ENCODE measurements at places on chromosomes 5 and 9. TPM values are rescaled to one million over a fixed set of nuclear protein-coding genes. Genes with fewer than 3 reads are reported as not detected.
A peak's percentile ranks its signal among the peaks of the same experiment; 100 is the strongest.

The EIF4EBP3 gene
- 9.8 TPM for polyA plus RNA-seq

The FGFR4 gene
- 56.4 TPM for polyA plus RNA-seq

The CTNND2 gene
- polyA plus RNA-seq = 2.1 TPM

The ZNF658 gene
- polyA plus RNA-seq = 9.2 TPM

The UBTD2 gene
- polyA plus RNA-seq = 83.5 TPM

The UBAP1 gene
- polyA plus RNA-seq = 65.8 TPM

The STPG3 gene
- polyA plus RNA-seq = 1.6 TPM

The DAPK1 gene
- polyA plus RNA-seq = 66.5 TPM

DNA sequence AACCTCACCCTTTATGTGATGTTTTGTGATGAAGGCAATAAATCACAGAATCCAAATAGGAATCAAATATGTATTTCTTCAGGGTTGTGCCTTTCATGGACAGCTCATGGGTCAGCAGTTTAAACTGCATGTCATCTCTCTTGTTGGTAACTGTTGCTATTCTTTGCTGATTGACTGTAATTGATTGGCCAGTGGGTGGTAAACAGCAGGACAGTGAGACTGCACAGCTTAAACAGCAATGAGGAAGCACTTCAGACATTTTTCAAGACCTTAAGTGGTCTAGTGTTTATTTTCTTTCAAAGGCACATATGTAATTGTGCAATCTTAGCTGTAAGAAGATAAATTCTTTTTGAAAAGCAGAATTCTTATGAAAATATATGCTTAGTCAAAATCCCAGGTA, 260.5 kb downstream of the COX7C start:
- DNase-seq = no peak

GRCh38 chr5:148807851-148808250, 18.6 kb upstream of the ADRB2 start:
- no peak for DNase-seq

- peak; percentile 44 for DNase-seq
Measured at GRCh38 chr9:120619751-120620655, 40.0 kb upstream of the CDK5RAP2 start.

DNA sequence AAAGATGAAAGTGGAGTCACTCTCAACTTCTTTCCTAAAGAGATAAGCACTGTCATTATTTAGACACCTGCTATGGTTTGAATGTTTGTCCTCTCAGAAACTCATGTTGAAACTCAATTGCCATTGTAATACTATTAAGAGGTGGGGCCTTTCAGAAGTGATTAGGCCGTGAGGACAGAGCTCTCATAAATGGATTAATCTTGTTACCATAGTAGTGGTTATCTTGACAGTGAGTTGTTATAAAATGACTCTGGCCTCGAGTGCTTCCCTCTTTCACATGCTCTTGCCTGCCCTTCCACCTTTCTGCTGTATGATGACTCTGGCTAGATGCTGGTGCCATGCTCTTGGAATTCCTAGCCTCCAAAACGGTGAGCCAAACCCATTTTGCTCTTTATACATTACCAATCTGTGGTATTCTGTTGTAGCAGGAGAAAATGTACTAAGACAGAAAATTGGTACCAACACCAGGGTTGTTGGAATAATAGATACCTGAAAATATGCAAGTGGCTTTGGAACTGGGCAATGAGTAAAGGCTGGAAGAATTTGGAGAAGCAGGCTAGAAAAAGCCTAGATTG, 38.0 kb downstream of the GDA start:
- DNase-seq = no peak

GRCh38 chr9:131657940-131658339, 81.9 kb downstream of the RAPGEF1 start:
- DNase-seq = no peak

GRCh38 chr5:98727686-98728085, 45.8 kb upstream of the RGMB start:
- no peak for DNase-seq

DNA sequence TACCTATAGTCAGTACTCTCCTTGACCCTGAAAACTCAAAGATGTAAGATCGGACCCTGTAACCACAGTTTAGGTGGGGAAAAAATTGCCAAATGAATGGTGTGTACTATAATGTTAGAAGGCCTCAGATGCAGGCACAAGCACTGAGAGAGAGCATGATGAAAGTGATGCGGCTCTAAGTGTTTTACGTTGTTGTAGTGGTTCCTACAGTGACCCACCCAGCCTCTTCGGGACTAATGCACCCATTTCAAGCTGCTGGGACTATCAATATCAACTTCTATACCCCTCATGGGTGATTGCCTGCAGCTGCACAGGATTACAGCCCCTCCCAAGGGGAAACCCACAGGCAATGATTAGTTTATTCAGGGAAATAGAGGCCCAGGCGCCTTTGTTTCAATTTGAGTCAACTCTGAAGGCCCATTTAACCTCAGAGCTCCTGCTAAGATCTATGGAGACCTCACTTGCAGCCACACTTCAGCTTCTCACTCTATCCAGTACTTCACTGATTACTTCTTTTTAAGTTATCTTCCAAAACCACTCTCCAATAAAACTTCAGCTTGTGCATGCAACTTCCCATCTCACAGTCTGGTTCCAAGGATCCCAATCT, 340.7 kb downstream of the NR2F1-AS1 start:
- DNase-seq = no peak

GRCh38 chr5:133298447-133298846, 246.6 kb downstream of the HSPA4 start:
- DNase-seq = no peak

DNA sequence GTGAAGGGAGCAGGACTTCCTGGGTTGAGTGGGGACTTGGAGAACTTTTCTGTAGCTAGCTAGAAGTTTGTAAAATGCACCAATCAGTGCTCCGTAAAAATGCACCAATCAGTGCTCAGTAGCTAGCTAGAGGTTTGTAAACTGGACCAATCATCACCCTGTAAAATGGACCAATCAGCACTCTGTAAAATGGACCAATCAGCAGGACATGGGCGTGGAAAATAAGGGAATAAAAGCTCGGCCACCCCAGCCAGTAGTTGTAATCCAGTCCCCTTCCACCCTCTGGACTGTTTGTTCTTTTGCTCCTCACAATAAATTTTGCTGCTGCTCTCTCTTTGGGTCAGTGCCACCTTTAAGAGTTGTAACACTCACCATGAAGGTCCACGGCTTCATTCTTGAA, 29.5 kb downstream of the SPATA31C2 start:
- DNase-seq = no peak

- no peak for DNase-seq
Measured at GRCh38 chr5:169778622-169779596, 141.8 kb downstream of the DOCK2 start.

DNA sequence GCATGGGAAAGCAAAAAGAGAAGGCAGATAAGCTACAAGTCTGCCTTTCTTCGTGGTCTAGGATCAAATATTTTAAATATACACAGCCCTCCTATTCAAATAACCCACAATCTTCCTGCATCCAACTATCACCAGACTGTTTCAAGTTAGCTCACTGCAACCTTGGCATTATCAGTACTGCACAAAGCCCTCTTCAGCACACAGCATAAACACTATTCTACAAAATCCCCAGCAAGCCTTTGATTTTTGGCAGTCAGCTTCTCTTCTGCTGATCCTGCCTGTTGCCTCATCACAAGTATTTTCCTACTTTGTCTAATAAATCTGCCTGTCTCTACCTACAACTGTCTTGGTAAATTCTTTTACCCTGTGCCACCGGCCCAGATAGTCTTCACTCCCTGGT, 142.9 kb downstream of the COX7C start:
- no peak for DNase-seq

- DNase-seq = no peak
Measured at GRCh38 chr9:127293767-127294166, 29.2 kb downstream of the GARNL3 start.

GRCh38 chr9:78144663-78145377, 91.1 kb upstream of the CEP78 start:
- DNase-seq = no peak

DNA sequence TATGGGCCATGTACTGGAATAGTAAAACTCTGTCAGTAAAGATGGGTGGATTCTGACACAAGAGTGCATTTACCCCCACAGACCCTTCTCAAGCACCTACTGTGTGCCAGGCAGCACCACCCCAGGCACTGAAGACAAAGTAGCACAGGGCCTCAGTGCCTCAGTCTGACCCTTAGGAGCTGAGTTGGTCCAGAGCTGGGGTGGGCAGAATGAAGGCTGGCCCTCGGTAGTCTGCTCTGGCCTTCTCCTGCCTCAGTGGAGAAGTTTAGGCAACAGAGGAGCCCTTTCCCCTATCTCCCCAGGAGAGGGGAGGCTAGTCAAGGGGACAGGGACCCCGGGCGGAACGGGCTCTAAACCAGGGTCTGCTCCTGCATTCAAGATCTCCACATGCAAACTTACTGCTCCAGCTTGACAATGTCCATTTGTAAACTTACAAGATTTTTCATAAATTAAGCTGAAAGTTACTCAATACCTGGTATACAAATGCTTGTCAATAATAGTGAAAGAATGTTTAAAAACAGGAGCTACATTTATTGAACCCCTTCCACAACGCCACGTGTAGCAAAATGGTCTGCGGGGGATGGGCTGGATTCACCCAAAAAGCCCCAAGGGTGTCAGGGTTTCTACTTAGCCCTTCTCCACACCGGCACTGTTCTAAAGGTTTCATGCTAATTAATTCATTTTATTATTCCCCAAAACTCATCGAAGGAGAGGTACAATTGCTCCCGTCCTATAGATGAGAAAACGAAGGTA, 1.5 kb downstream of the VDAC1 start:
- DNase-seq = no peak

- DNase-seq = no peak
Measured at GRCh38 chr5:51484326-51484725, 101.1 kb downstream of the ISL1 start.

DNA sequence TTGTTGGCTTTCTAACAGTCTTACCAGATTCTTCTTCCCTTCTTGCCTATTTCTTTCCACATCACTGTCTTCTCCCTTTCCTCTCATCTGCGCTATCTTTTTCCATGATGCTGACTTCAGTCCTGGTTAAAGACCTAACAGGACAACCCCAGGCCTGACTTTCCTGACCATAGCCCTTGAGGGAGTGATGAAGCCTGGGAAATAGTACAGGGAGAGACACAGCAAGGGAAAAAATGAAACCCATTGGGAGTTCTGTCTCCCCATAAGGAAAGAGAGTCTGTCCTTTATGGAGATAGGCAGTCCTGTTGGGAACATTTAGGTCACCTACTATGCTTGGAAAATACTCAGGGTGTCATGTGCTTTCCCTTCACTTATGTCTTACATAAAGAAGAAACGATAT, 92.7 kb downstream of the GIN1 start:
- no peak for DNase-seq

- DNase-seq = no peak
Measured at GRCh38 chr5:10827571-10827970, 66.5 kb upstream of the DAP start.

Data from right renal cortex interstitium (tissue), 3 donors.